ENCODE measurements at places on chromosomes 4 and X.

DNA sequence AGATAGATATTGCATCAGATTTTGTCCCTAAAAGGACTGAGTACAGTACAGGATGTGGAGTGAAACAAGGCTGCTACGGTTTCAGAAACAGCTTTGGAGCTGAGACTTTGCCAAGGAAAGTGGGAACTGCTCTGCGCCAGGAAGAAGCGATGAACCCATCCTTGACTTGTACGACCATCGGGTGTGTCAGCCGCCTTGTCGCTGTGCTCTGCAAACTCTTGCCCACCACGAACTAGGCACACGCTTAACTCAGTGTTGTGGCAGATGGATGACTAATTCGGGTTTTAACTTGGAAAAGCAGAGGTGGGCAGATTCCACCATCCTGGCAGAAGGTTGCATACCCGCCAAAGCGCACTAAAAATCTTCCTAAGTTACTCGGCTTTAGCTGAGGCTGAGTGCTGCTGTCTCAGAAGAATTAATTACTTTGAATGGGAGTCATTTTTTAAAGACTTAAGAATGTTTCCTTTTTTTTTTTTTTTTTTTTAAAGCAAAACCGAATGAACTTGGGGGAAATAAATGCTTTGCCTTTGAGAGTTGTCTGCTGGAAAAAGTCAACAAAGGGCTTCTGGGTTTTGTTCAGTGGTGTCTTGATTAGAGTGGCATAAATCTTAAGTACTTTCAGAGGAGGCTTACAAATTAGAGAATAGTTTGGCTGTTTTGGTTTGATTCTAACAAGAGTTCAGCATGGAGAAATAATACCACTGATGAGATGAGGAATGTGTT is 69.5 kb downstream of the SHROOM2 start:
- DNase-seq: no peak

GRCh38 chr4:70057651-70058050 is 7.4 kb downstream of the HTN1 start:
- no peak for DNase-seq

DNA sequence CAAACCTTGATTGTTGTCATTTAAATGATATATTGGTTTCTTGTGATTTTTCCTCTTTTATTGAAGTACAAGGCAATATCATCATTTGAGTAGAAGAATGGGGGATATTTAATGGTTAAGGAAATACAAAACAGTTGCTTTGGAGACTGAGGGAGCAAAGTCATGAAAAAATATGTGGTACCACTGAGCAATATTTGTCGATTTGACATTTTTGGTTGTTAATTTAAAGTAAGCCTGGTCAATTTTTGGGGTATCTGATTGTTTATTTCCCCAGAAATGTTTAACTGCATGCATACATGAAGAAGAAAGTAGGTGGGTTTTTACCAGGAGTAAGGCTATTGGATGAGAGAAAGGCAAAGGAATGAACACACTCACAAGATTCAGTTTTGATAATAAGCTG is 556.2 kb downstream of the TRAM1L1 start:
- no peak for DNase-seq

GRCh38 chrX:110142096-110142495 is 139.2 kb downstream of the TMEM164 start:
- no peak for DNase-seq

DNA sequence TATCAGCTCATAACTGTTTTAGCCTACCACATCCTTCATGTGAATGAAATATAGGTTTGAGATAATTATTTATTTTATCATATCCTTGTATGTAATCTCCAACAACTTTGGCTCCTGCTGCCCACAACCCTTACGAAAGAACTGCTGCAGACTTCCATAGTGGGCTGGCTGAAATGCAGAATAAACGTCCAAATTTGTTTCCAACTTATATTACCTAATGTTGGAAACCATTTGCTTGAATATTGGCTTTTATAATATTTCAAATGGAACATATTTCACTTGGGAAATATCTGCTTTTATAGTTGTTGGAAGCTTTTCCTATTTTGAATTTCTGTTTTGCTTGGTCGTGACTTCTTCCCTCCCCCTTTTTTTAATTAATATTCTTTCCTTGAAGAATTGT is 45.0 kb upstream of the ITM2A start:
- no peak for DNase-seq
